ENCODE measurements at places on chromosomes 7 and 10.
A peak's percentile ranks its signal among the peaks of the same experiment; 100 is the strongest.

GRCh38 chr7:21338728-21339164 lies 89.1 kb upstream of the SP4 start:
- no peak for DNase-seq

DNA sequence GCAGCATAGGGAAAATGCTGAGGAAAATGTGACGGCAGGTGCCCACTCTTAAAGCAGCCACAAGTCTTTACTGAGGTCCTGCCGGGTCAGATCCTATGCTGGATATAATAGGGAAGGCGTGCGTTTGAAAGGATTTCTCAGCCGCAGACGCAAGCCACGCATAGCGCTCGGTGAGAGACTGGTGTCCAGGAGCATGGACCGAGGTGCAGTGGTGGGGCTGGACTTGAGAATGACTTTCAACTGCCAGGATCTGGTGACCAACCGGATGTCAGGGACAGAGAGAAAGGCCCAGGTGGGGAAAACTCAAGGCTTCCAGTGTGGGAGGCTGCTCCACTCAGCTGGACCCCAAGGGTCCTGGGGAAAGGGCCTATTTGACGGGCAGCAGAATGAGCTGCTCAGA lies 74.7 kb upstream of the INSIG1 start:
- no peak for DNase-seq

- DNase-seq = no peak
These were observed 143.2 kb upstream of the RET start for GRCh38 chr10:42933448-42934340.

GRCh38 chr10:93023013-93023650 lies 37.5 kb upstream of the CYP26C1 start:
- DNase-seq = no peak

DNA sequence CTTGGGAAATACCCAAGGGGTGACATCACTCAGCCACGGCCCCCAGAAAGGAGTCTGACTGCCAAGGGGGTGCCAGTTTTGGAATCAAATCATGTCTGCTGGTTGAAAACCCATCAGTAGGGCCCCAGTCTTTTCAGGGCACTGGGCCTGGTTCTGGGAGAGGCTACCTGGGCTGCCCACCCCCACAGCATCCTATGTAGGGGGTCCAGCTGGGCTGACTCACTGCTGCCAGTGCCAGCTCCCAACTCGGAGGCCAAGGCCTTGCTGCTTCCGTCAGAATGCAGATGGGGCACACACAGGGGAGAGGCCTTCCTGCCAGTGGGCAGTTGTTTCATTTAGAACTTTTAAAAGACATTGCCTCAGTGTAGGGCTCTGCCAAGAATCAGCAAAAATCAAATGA lies 39.5 kb upstream of the DMBT1 start:
- peak; percentile 39 for DNase-seq

GRCh38 chr10:86733260-86733671 lies 23.2 kb upstream of the BMPR1A start:
- peak; percentile 33 for DNase-seq

DNA sequence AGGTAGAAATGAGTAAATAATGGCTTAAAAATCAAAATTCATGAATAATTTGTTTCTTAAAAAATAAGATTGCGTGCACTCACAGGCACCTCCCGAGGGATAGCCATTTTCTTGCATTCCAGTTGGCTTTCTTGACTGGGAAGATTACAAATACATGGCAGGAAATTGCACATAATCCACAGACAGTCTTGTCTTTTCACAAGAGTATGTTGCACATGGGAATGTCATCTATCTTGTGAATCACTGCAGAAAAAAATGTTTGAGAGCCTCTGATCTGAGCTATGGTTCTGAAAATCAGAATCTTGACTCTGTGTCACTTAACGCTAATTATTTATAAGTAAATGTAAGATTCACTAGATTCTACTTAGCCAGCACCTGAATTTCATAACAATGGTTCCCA lies 74.1 kb upstream of the PRKG1 start:
- DNase-seq = peak; percentile 50

- DNase-seq = peak; percentile 8
These were observed 281.7 kb downstream of the BBS9 start for GRCh38 chr7:33411020-33411419.

- DNase-seq = no peak
These were observed 187.9 kb downstream of the CDC14C start for GRCh38 chr7:49112222-49112621.

GRCh38 chr7:96084881-96085553 lies 236.9 kb downstream of the SLC25A13 start:
- DNase-seq = peak; percentile 47

DNA sequence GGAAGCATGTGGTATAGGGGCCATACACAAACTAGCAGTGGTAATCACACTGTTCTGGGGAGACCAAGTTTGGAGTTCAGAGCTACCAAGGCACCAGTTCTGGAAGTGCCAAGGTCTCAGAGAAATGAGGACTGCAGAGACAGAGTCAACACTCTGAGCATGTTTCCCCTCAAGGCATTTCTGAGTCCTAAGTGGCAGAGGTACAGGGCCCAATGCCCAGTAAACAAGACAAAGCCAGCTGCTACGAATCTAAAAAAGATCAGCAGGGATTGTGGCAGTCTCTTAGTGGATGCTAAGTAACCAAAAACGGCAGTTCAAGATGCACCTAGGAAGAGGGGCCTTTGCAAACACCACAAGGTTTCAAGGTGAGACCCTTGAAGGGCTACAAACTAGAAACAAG lies 271.9 kb downstream of the TNS3 start:
- DNase-seq = peak; percentile 39

GRCh38 chr10:64115908-64116643 lies 594.9 kb downstream of the REEP3 start:
- DNase-seq = no peak

GRCh38 chr7:2476298-2476697 lies at the start of gene GRIFIN:
GRIFIN (minus strand) TSS chr7:2476398; CDS start chr7:2476383, 15 bp downstream.
- no peak for DNase-seq

- no peak for DNase-seq
These were observed 10.1 kb downstream of the NFKB2 start for GRCh38 chr10:102405632-102406031.

- no peak for DNase-seq
These were observed 13.8 kb downstream of the TMEM120A start for GRCh38 chr7:75980430-75981202.

DNA sequence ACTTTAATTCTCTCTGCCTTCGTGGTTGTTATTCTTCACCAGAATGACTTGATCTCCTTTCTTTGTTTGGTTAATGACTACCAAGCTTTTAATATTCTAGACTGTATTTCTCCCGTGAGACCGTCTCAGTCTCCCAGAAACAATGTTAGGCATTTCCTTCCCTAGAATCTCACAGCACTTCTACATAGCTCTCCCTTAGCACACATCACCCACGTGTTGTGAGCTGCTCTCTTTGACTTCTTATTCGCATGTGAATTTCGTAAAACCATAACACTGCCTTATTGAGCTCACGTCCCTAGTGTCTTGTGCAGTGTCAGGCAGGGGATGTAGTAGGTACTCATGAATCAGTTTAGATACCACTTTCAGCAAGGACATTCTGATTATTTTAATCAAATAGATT lies 57.5 kb upstream of the MGAM2 start:
- no peak for DNase-seq

- DNase-seq = no peak
These were observed 70.2 kb downstream of the ANKRD26 start for GRCh38 chr10:27030060-27030459.

- DNase-seq = peak; percentile 49
These were observed 8.5 kb upstream of the C10orf105 start for GRCh38 chr10:71727738-71728737.

- DNase-seq = peak; percentile 67
These were observed 24.5 kb upstream of the C1GALT1 start for GRCh38 chr7:7157887-7158271.

GRCh38 chr7:115013886-115014285 lies 92.0 kb downstream of the MDFIC start:
- DNase-seq = no peak

DNA sequence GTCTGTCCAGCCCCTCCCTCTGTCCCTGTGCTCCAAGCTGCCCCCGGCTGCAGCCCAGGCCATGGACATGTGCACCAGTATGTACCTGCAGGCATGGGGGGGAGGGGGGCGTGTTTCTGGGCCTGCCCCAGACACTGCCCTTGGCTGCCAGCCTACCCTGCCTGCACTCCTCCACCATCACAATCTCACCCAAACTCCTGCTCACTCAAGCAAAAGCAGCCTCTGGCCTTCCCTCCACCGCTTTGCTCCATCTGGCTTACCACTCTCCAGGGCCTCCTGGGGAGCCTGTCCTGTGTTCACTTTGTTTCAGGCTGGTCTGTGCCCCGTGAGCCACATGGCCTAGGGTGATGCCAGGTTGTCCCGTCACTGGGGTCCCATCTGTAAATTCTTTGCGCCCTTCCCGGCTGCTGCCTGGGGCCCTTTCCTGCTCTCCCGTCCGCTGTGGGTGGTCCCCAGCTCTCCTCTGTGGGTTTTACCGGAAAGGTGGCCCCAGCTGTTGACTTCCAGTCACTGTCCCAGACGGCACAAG lies 33.3 kb upstream of the PPIF start:
- DNase-seq = no peak

GRCh38 chr7:10083766-10084165 lies 889.9 kb upstream of the PHF14 start:
- DNase-seq = no peak

DNA sequence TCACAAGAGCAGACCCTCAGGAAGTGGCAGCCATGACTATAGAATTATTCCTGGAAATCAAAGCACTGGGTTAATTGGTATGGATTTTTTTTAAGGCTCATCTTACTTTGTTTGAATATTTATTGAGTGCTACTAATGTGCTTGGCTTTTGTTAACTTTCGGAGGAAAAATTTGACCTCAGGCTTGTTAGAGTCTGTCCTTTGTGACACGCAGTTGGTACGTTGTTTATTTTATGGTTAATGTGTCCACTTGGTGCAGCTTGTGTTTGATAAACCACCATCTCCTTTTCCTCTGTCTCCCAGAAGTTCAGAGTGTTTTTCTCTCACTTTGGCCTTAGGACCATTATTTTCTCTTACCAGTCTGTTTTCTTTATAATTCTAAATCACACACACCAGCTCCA lies 268.6 kb downstream of the SDK1 start:
- DNase-seq = no peak

- no peak for DNase-seq
These were observed 8.9 kb downstream of the PDE1C start for GRCh38 chr7:32061346-32061745.

- DNase-seq = no peak
These were observed 76.1 kb upstream of the LYZL2 start for GRCh38 chr10:30705625-30706149.

GRCh38 chr10:95456516-95456915 lies 104.7 kb downstream of the SORBS1 start:
- no peak for DNase-seq

GRCh38 chr10:74117738-74118137 lies 32.9 kb downstream of the AP3M1 start:
- DNase-seq = no peak

DNA sequence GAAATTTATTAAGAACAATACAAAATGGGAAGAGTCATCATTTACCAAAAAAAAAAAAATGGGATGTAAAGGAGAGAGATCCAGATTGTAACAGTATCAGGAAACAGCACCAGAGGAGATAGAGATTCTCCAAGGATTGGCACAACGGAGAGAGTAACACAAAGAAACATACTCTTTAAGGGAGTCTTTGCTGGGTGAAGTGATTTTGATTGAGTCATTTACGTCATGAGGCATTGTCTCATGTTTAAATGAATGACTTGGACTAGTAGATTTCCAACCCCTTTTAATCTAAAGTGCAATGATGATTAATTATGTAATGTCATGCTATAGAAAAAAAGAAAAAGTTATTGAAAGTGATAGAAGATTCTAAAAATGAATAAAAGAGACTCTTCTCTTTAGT lies 68.8 kb downstream of the ITGB8 start:
- DNase-seq = no peak

DNA sequence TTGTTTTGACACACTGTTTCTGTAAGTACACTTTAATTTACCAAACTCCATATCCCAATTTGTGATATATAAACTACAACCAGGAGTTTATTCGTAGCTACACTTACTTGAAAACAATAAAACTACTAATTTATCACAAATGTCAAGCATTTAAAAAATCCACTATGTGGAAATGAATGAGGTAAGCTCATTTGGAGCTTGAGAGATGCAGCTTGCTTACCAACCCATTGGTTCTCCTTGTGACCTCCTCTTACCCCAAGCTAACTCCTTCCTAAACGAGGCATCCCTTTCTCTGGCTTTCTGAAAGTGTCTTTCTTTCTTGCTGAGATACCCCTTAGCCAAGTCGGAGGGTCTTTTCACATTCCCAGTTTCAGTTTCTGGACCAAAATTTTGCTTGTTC lies 2.5 kb downstream of the OR6V1 start:
- DNase-seq = peak; percentile 21

Measured in fibroblast of gingiva (primary cell).